A172 (cell line): ENCODE measurements at places on chromosomes 6 and 20.

DNA sequence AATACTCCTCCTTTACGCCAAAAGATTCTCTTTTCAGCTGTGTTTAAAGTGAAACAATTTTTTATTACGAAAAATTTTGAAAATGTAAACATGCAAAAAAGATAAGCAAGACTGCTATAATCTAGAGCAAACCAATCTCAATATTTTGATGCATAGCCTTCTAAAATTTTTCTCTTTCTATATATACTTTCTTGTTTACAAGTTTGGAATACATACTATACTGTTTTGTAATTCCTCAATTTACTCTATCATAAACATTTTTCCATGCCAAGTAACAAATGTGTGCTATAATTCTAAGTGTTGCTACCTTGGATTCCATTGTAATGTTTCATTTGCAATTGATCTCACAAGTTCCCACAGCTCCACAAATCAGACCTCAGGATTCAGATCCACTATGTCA, 43.1 kb upstream of the KIF16B start:
- DNase-seq, result no peak

- DNase-seq, result no peak
These were observed 76.2 kb downstream of the TCP11 start for GRCh38 chr6:35064757-35065440.

GRCh38 chr6:41379306-41379705, 43.9 kb downstream of the NCR2 start:
- no peak for DNase-seq

GRCh38 chr6:128079021-128079420, 178.2 kb upstream of the THEMIS start:
- no peak for DNase-seq

DNA sequence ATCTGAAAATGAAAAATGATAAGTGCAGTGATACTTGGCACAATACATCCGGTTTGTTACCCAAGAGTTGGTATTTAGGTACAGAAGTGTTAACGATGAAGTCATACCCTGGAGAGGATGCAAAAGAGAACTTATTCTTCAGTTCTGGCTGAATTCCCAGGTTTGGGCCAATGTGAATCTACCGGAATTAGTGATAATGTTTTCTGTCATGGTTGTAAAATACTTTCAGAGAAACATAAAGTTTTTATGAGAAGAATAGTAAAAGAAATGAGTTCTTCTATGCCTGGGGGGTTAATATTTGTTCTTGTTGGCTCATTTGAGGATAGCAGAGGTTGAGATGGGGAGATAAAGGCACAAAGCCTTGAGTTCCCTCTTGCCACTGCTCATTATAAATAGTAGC, 509.9 kb upstream of the POU3F2 start:
- no peak for DNase-seq

DNA sequence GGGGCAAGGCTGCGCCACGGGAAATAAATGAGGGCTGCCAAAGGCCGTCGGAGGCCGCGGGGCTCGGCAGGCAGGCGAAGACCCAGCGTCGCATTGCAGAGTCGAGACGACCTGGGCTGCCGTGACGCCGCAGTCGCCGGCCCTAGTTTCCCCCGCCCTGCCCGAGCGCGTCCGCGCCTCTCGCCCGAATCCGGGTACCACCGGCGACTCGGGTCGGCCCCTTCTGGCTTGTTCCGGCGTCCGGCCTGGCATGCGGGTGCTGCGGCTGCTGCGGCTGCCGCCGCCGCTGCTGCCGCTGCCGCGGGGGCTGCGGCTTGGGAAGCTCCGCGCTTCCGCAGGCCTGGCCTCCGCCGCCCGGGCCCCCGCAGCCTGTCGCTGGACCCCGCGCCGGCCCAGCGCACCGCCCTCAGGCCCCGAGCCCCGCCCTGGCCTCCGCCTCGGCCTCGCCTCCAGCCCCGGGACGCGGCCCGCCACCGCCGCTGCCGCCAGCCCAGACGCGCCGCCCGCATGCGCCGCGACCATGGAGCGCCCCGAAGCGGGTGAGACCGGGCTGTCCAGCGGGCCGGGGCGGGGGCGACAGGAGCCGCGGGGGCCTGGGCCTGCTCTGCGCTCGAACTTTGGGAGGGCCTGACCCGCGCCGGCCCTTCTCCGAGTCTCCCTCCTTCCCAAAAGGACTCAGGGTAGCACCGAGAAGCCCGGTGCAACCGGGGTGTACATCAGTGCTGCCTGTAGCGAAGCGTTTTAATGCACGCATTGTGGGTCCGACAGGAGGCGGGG, at the start of gene AKAP7:
Gene AKAP7, plus strand, starts transcription at position 224 of the 777 bp plus-strand sequence. Its CDS starts 297 bp downstream, at position 521.
- peak; percentile 34 for DNase-seq

- peak; percentile 89 for DNase-seq
These were observed 229.5 kb upstream of the FOXQ1 start for GRCh38 chr6:1082285-1082935.

- DNase-seq, result peak; percentile 46
These were observed 6.9 kb upstream of the KIF16B start for GRCh38 chr20:16580147-16580546.

GRCh38 chr6:51292659-51293058, 474.0 kb downstream of the TFAP2B start:
- DNase-seq, result no peak

- no peak for DNase-seq
These were observed 78.4 kb downstream of the ANKS1A start for GRCh38 chr6:34967461-34967860.

DNA sequence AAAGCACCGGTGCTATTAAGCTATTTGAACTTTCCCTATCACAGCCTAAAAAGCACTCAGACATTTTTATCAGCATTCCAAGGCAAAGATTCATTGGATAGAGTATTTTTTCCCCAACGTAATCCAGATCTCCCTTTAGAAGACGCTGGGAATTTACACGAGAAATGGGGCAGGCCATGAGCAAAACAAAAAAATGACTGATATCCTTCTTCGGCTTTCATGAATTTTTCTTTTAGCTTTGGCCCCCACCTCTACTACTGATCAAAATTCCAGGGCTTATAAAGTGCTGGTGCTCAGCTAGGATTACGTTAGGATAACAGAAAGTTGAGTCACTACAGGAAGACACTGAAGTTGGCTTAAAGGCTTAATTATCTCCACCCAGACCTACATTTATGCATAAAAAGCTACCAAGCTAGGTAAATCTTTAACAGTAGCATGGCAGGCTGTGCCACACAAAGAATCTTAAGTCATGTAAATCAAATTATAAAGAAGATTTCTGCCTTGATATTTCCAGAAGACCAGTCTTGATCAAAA, 418.5 kb upstream of the BTBD3 start:
- DNase-seq, result peak; percentile 7

- no peak for DNase-seq
These were observed 58.4 kb downstream of the DLGAP4 start for GRCh38 chr20:36364506-36364905.

GRCh38 chr20:37342231-37343177, 3.4 kb upstream of the SRC start:
- DNase-seq, result peak; percentile 16

DNA sequence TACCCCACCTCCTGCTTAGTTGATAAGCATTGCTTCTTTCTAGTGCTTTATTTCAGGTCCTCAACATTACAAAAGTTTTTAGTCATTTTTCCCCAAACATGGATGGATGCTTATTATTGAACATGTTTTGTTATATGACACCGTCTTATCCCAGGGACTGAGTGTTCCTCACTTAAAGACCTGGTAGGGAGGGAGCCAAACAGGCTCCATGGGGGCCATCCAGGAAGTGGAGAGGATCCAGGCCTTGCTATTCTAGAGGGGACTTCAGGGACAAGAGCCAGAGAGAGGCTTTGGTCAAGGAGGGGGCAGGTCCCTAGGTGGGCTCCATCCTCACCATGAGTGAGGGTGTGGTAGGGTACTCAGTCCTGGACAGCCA, 7.4 kb downstream of the SLC32A1 start:
- no peak for DNase-seq

GRCh38 chr6:38973178-38974057, 75.2 kb upstream of the GLP1R start:
- peak; percentile 63 for DNase-seq

- DNase-seq, result peak; percentile 65
These were observed 109.0 kb upstream of the COL21A1 start for GRCh38 chr6:56356426-56356825.

- no peak for DNase-seq
These were observed 6.9 kb upstream of the CD40 start for GRCh38 chr20:46111028-46111835.

GRCh38 chr6:18053555-18054445, 66.4 kb upstream of the KIF13A start:
- DNase-seq, result no peak

DNA sequence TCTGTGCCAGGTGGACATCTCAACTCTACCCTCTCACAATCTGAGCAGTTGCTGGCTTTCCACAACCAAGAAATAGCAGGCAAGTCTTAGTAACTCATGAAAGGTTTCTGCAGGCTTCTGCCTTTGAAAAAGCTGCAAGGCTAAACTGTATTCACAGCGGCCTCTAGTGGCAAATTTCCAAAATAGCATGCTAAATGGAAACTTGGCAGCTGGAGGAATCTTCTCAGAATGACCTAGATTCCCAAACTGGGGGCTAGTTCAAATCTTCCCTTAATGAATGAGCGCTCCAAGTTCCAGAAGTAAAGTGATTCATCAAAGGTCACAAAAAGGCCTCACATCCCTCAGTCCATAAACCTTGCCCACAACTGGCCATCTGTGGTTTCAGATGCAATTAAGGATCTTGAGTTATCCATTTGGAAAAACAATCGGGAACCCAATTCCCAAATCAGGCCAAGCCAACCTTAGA, 11.9 kb upstream of the CPNE5 start:
- DNase-seq, result peak; percentile 76

DNA sequence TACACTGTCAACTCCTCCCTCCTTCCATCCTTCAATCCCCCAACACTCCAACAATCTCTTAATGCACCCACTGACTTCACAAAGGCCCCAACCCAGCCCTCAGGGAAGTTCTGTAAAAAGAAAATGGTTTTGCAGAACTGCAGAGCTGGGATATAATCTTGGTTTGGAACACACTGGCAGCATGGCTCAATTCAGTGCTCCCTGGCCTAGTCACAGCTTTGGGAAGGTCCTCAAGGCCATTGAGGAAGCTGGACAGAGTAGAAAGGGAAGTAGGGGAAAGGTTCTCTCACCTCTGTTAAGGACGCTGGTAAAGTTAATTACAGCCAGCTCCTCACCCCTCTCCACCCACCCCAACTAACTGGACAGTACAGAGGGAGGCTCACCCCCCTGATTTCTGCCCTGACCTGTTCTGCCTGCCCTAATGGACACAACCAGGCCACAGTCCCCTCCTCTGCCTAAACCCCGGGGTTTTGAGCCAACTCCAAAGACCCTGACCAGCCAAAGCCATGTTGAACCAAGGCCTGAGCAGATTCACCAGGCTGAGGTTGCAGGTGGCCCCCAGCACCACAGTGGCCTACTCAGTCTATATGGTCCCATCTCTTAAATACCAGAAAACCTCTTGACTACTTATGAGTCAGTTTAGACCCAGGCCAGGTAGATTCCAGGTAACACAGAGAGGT, 49.2 kb downstream of the MAFB start:
- no peak for DNase-seq

DNA sequence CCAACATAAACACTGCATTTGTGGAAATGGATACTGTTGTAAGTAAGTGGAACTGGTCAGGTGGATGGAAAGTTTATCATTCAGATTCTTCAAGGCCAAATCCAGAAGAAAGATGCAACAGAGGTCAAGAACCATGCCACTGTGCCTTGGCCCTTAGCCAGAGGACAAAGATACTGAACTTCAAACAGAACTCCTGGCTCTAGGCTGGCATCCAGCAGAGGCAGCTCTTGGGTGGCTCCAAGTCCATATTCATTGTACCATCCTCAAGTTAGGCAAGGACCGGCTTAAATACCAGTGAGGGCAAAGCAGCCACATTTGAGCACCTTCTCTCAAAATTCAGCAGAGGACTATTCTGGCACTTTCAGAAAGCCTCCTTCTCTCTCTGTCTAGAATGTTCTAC, 53.2 kb downstream of the DNAAF9 start:
- DNase-seq, result no peak

DNA sequence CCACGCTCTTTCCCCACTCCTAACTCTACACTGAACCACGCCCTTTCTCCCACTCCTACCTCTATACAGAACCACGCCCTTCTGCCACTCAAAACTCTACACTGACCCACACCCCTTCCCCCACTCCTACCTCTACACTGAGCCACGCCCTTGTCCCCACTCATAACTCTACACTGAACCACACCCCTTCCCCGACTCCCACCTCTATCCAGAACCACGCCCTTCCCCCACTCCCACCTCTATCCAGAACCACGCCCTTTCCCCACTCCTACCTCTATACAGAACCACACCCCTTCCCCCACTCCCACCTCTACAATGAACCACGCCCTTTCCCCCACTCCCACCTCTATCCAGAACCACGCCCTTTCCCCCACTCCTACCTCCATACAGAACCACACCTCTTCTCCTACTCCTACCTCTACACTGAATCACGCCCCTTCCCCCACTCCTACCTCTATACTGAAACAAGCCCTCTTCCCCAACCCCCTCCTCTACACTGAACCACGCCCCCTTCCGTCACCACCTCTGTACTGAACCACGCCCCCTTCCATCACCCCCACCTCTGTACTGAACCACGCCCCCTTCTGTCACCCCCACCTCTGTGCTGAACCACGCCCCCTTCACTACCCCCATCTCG, 10.1 kb downstream of the PXMP4 start:
- DNase-seq, result no peak

DNA sequence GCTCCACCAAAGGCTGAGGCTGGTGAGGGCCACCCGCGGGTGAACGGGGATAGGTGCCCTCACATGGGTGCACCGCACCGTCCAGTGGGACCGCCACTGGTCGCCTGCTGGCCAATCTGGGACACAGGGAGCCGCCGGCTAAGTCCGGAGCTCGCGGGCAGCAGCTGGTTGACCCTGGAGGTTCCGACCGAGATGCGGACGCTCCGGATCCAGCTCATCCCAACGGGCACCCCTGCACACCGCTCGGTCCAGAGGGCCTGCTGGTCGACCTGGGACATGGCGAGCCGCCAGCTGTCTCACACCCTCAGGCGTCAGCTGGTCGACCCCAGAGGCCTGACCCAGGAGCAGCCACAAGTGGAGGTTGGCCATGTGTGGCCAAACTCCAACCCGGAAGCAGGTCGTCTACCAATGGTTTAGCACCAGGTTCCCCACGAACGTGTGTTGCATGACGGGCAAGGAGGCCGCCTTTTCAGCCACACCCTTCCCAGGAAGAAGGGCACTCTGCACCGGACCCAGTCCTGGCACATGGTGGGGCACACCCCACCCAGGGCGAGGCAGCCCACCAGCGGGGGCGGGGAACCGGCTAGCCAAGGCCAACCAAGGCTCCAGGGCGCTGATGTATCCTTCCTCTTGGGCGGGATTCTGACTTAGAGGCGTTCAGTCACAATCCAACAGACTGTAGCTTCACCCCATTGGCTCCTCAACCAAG, 746.0 kb upstream of the DEFB115 start:
- no peak for DNase-seq

- DNase-seq, result no peak
These were observed 829.4 kb downstream of the EPHA7 start for GRCh38 chr6:92589996-92590395.
